ENCODE measurements at places on chromosomes 6 and 20. TPM values are rescaled to one million over a fixed set of nuclear protein-coding genes. Genes with fewer than 3 reads are reported as not detected.

The NOL7 gene
- 54.4 TPM for total RNA-seq

The TSPO2 gene
- total RNA-seq = not detected

The PTGIS gene
- 6.1 TPM for total RNA-seq

The ARFGEF3 gene
- under 0.01 TPM for total RNA-seq

The IPCEF1 gene
- total RNA-seq = 0.32 TPM

The PRL gene
- total RNA-seq = not detected

The FBXO30 gene
- 8.7 TPM for total RNA-seq

The SMLR1 gene
- not detected for total RNA-seq

The BTN1A1 gene
- not detected for total RNA-seq

The OR12D3 gene
- total RNA-seq = not detected

The ARMC2 gene
- 0.86 TPM for total RNA-seq

The PHF3 gene
- 57.9 TPM for total RNA-seq

The TAGAP gene
- total RNA-seq = not detected

The SLC25A27 gene
- 2.6 TPM for total RNA-seq

The RRBP1 gene
- total RNA-seq = 136 TPM

The GINS1 gene
- total RNA-seq = 7.4 TPM

The TCF15 gene
- not detected for total RNA-seq

The AP5S1 gene
- total RNA-seq = 17.7 TPM

The GNMT gene
- total RNA-seq = 0.32 TPM

The ATP9A gene
- 9.3 TPM for total RNA-seq

The SMIM13 gene
- total RNA-seq = 10.3 TPM

The CCDC170 gene
- total RNA-seq = 3.9 TPM

The KCNQ5 gene
- 0.97 TPM for total RNA-seq

The MYMX gene
- total RNA-seq = not detected

The RHAG gene
- not detected for total RNA-seq

The MOG gene
- not detected for total RNA-seq

The CD24 gene
- 1.3 TPM for total RNA-seq

The WFDC10B gene
- total RNA-seq = not detected

The ARMH2 gene
- total RNA-seq = not detected

The RIMS1 gene
- total RNA-seq = 1.3 TPM

The CNKSR3 gene
- total RNA-seq = 4.7 TPM

The CLVS2 gene
- not detected for total RNA-seq
